ENCODE measurements at places on chromosomes 13 and 19. TPM values are rescaled to one million over a fixed set of nuclear protein-coding genes. Genes with fewer than 3 reads are reported as not detected.

TMEM59L gene
- total RNA-seq: 5.2 TPM

CBARP gene
- total RNA-seq: 3.9 TPM

SCN1B gene
- 19.2 TPM for total RNA-seq

ZNF227 gene
- 9.2 TPM for total RNA-seq

TEKTIP1 gene
- not detected for total RNA-seq

B3GNT8 gene
- total RNA-seq: not detected

CGB5 gene
- total RNA-seq: 0.39 TPM

LHFPL6 gene
- 8.2 TPM for total RNA-seq

ALDH16A1 gene
- 27.7 TPM for total RNA-seq

PRTN3 gene
- 0.24 TPM for total RNA-seq

PTPRH gene
- 4.5 TPM for total RNA-seq

BIVM gene
- total RNA-seq: 4.4 TPM

ZNF575 gene
- total RNA-seq: 1.8 TPM

PRR19 gene
- total RNA-seq: 3.6 TPM

CDX2 gene
- total RNA-seq: 0.64 TPM

Measured in A549 treated with dexamethasone at 1 μM for 4 hours (cell line).